NCI-H2081 treated with DMSO at 0.1 percent for 48 hours (cell line): ENCODE measurements at places on chromosomes 6 and 20.

- no peak for DNase-seq
These were observed 14.5 kb downstream of the SOBP start for GRCh38 chr6:107504270-107505026.

DNA sequence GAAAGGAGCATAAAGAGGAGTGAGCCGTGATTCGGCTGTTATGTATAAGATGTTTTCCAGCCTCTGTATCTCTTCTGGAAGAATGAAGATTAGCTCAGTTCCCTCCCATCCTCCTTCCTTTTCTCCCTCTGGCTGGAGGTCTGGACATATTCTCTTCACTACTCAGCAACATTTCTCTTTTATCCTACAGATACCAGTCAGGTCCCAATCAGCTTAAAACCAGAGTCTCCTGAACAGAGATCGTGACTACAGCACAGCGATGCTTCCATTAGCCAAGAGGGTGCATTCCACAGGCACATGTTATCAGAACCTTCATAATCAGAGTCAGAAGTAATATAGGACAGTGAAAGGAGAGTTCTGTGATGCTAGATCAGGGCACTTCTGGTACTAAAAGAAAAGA lies 133.9 kb upstream of the SOX4 start:
- no peak for DNase-seq

- DNase-seq = no peak
These were observed 27.4 kb downstream of the STX11 start for GRCh38 chr6:144177726-144178125.

DNA sequence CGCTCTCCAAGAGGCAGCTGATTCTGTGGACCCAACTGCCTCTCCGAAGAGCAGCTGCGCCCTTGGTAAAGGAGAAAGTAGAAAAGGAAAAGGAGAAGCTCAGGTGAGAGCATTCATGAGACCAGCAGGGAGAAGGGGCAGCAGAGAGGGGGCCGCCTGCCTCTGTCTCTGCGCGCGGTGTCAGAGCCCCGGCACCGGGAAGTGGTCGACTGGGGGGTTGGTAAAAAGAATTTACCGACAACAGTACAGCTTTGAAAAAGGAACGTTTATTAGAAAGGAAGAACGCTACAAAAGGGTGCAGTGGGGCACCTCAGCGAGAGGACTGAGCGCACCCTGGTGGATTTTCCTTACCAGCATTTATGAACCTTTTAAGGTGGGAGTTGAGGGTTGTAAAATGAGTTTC lies 61.9 kb downstream of the GPR6 start:
- peak; percentile 23 for DNase-seq

GRCh38 chr6:3482869-3483268 lies 26.0 kb upstream of the SLC22A23 start:
- no peak for DNase-seq

GRCh38 chr6:79040083-79040482 lies 38.0 kb downstream of the PHIP start:
- no peak for DNase-seq

DNA sequence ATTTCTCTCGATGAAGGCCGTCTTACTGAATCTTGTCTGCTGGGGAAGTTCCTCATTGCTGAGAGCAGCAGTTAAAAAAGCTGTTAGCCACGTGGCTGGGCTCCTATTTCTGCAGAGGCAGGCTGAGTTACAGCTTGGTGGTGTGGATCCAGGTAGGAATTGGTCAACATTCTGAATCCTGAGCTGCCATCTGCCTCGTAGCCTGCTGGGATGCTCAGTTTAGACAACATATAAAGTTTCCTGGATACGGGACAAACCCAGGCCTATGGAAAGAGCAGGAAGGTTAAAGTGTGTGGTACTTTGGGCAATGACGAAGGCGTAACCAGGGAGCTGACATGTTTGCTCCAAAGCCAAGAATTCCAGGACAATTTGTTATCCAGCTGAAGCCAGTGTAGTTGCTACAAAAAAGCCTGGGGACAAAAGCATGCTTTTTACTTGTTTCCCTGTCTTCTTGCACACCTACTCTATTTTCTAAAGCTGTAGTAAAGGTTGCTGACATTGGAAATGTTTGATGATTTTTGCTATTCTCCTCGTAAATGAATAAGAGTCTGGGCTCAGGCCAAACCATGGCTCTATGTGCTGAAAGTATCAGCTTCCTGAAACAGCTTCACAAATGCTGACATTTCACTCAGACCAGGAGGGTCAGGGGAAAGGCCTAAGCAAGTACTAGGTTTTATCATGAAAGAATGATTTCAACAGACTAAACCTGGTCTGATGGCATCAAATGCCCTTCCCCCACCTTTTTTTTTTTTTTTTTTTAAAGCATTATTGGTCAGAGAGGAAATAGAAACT lies 12.4 kb upstream of the MYLK2 start:
- no peak for DNase-seq

DNA sequence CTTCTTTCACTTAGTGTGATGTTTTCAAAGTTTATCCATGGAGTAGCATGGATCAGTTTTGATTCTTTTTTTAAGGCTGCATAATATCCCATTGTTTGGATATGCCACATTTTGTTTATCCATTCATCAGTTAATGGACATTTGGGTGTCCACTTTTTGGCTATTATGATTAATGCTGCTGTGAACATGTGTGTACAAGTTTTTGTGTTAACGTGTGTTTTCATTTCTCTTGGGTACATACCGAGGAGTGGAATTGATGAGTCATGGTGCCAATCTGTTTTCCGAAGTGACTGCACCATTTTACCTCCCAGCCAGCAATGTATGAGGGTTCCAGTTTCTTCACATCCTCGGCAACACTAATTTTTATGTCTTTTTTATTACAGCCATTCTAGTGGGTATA lies 78.4 kb upstream of the CCDC28A start:
- no peak for DNase-seq

DNA sequence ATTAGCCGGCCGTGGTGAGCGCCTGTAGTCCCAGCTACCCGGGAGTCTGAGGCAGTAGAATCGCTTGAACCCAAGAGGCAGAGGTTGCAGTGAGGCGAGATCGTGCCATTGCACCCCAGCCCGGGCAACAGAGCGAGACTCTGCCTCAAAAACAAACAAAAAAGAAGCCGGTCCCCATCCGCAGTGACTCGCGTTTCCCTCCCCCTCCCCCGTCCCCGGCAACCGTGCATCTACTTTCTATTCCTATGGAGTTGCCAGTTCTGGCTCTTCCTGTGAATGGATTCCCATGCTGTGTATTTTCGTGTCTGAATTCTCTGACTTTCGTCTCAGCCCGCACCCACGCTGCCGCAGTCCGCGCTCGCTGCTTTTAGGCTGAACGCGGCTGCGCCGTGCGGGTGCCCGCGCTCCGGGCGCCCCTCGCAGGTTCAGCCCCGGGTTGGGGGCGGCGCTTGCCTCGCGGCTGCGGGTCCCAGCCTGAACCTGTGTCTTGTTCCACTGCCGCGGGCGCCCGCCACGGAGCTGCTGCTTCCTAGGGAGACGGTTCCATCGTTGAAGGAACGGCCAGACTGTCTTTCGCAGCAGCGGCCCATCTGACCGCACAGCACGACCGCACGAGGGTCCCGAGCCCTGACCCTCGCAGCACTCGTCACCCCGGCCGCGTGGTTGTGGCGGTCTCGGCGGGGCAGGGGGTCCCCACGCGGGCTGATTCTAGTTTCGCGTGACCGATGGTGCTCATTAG lies 1.1 kb upstream of the MRGBP start:
- no peak for DNase-seq

GRCh38 chr6:107458672-107459282 lies 587 bp downstream of the PDSS2 start:
- no peak for DNase-seq

GRCh38 chr20:23063581-23063980 lies 14.1 kb upstream of the THBD start:
- DNase-seq = no peak

GRCh38 chr6:124973780-124974179 lies 11.5 kb downstream of the RNF217 start:
- no peak for DNase-seq

DNA sequence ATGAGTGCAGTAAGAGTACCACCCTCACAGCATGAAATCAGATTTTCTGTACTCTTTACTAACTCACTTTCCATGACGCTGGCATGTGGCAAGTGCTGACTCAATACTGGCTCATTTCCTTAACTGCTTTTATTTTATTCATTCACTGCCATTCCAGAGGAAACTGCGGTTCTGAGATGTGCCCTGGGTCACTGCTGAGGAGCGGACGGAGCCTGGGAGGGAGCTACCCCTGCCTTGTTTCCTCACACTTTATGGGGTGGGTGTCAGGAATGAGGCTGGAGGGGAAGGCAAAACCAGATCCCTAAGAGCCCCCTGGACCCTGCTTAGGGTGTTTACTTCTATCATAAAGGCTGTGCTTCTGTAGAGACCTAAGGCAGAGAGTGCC lies 14.4 kb downstream of the NT5E start:
- DNase-seq = no peak

DNA sequence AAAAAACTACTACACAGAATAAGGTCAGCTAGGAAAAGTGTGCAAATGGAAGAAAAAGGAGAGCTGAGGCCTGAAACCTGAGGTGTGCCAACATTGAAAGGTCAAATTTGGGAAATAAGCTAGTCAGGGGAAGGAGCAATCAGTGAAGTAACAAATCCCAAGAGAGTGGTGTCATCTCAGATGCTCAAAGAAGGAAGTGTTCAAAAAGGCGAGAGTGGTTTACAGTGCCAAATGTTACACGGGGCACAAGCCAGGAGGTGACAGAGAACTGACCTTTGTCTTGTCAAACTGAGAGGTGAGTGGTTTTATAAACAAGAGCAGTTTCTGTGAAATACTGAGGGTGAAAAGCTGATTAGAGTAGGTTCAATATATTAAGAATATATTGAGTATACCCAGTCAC lies 83.0 kb upstream of the TCF21 start:
- DNase-seq = no peak

DNA sequence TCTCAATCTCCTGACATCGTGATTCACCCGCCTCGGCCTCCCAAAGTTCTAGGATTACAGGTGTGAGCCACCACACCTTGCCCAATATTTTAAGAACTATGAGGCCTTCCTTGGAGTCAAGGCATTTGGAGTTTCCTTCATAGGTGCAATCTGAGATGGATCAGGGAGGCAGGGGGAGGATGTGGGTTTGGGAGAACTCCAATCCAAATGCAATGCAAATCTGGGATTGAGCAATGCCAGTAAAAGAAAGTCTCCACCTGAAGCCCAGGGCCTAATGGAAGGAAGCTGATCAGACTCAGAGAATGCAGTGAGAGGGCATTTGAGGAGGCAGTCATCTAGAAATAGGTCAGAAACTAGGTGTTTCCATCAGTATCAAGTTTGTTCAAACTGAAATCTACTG lies 21.2 kb downstream of the RSPH3 start:
- no peak for DNase-seq

- no peak for DNase-seq
These were observed 78.7 kb upstream of the SASH1 start for GRCh38 chr6:148263961-148264360.

GRCh38 chr6:138909975-138910374 lies 78.1 kb downstream of the REPS1 start:
- DNase-seq = no peak

DNA sequence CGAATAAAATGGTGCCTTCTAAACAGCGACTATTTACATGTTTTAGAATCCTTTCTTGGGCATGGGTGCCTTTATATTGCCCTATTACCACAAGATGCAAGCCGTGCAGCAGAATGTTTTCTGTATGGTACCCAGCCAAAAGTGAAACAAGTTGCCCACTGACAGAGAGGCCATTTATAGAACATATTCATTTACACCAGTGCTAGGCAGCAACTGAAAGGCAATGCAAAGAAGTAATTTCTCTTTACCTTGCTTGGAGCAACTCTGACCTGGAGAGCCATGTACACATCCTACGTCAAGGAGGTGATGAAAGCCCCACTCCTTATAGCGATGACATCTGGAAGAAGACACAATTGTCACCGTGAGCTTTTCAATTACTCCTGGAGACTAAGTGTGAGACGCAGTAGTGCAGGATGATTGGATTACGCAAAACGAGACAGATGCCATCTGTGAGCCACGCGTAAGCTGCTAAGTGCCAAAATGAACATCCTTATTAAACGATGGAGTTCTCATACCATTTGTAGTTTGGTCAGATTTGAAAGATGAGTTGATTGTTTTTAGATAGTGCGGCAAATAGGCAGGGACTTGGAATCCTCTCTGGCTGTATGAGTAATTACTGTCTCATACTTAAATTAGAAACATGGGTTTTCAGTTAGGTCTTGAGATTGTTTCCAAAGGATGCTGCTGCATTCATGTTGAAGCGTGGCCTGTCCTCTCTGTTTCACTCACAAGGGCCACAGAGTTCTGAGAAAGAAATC lies at the start of gene TMEM244:
Gene TMEM244, minus strand, starts transcription at position 408 of the 758 bp plus-strand sequence. Its CDS starts 127 bp downstream, at position 281.
- DNase-seq = no peak

- no peak for DNase-seq
These were observed 720.9 kb downstream of the GRIK2 start for GRCh38 chr6:102114402-102114801.

- no peak for DNase-seq
These were observed 168.4 kb downstream of the EDN1 start for GRCh38 chr6:12458558-12458957.

- no peak for DNase-seq
These were observed 12.5 kb upstream of the RANBP9 start for GRCh38 chr6:13724182-13724581.

DNA sequence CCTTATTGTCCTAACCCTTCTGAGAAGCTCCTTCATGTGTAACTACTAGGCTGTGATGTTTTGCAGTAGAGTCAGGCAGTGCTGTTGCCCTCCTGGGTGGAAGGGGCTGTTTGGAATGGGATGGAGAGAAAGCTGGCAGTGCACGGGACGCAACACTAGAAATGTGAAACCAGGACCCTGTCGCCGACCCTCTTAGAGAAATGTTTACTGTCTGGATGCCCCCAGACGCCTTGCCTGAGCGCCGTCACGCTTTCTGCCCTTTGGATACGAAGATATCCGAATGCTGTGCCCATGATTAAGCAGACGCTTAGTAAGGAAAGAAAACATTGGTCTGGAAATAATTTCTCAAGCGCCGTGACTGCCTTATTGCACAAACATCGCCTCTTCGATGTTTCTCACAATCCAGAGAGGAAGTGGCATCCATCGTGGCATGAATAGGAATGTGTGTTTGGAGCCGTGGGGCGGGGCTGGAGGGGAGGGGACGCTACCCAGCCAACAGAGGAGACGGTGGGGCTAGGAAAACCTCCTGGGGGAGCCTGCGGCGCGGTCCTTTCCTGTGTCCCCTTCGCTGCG lies 661 bp upstream of the PPP1R14C start:
- no peak for DNase-seq

DNA sequence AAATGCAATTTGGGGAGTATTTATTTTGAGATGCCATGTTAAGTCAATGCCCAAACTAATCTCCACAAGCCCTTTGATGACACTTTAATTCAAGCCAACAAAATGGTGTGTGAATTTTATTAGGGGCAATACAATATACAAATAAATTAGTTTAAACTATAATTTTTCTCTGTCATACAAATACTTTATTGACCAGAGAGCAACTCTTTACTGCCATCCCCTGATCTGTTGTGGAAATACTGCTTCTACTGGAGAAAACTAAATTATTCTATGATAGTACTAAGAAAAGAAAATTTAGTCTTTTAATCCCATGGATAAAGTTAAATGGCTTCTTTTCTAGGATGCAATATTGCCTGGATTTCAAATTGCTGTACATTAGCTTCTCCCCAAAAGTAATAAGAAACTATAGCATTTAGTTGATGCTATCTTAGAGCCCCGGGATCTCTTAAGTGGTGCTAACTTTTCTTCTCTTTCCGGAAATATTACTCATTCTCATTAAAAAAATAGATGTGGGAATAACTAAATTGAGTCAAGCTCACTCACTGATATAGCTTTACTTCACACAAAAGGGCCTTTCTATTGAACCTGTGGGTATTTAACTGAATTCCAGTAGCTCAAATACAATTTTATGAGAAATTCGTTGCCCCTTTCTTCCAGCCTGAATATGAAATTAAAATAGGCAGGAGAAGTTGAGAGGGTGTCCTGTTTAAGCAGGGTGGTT lies 49.2 kb downstream of the SMPDL3A start:
- DNase-seq = no peak
